ENCODE measurements at places on chromosomes 1 and 21.

DNA sequence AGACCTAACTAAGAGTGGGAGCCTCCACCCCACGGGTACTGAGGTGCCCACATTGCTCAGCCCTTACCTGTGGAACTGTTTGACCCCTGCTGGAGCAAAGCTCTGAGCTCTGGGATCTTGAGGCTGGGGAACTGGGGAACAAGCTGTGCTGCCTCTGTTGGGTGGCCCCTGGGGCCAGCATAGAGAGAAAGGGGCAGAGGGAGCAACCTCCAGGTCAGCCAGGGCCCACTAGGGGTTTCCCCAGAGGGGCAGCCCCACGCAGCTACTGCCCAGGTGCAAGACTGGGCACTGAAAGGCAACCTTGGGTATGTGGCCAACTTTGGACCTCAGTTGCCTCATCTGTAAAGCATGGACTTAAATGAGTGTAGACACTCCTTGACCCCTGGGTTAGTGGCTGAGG is 23.5 kb upstream of the EPB41 start:
- DNase-seq: no peak

- no peak for DNase-seq
Measured at GRCh38 chr1:35575416-35575958, 2.4 kb downstream of the TFAP2E start.

DNA sequence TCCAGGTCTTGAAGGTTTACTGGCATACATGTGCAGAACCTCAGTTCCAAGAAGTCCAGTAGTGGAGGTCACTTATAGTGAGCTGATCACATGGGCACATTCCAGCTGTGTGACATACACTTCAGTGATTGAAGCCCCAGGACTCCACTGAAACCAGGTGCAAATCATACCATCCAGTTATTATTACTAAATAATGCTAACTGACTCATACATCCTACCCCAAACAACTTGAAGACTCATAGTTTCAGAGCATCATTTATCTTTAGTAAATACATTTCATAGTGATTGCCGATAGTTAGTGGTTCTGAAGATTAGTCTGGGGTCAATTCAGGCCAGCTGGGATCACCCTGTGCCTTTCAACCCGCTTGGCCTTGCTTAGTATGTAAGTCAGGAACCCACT is 137.9 kb upstream of the UBE2U start:
- no peak for DNase-seq

- DNase-seq: no peak
Measured at GRCh38 chr1:72439036-72439435, 156.7 kb upstream of the NEGR1 start.

GRCh38 chr1:225998560-225999226 is 450 bp downstream of the SDE2 start:
- DNase-seq: no peak

DNA sequence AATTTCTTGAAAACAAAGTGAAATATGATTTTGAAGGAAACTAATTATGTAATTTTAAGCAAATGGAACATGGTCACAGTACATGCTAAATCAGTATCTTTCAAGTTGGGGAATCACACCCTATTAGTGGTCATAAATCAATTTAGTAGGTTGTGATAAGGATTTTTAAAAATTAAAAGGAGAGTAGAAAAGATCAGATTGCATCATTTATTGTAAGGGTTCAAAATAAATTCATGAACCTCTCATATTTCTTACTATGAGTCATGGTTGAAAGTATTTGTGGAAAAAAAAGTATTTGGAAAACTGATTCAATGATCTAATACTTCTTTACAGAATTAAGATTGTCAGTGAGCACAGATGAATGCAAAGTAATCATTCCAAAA is 14.6 kb downstream of the ADSS2 start:
- no peak for DNase-seq

DNA sequence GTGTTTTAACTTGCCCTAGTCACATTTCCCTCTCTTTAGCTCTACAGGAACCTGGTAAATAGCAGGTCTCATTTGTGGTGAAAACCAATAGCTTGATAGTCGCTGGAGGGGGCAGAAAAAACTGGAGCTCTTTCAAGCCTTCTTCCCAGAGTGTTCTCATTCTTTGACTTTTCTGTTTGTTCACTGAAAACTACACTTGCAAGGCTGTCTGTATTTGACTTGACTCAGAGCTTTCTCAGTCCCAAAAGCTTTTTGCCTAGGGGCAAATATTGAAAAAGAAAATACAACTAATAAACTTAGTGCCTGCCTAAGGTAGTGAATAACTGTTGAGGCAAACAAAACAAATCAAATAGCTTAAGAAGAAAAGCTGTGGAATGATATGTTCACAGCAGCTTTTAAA is 217.1 kb upstream of the CHRM3 start:
- no peak for DNase-seq

- DNase-seq: no peak
Measured at GRCh38 chr1:234476172-234476571, 2.8 kb downstream of the TARBP1 start.

Data from eye (tissue), 1 donor.